HCT116 (cell line): ENCODE measurements at places on chromosomes 12 and 14. TPM values are rescaled to one million over a fixed set of nuclear protein-coding genes. Genes with fewer than 3 reads are reported as not detected.

TEX22 gene
- 3.8 TPM for total RNA-seq

ARF3 gene
- total RNA-seq = 166 TPM

MLEC gene
- 152 TPM for total RNA-seq

SLC17A8 gene
- not detected for total RNA-seq

MYH6 gene
- total RNA-seq = not detected

RNASE3 gene
- total RNA-seq = not detected

SUOX gene
- total RNA-seq = 18.0 TPM

CIROP gene
- total RNA-seq = not detected

HCAR2 gene
- not detected for total RNA-seq

CLEC1B gene
- not detected for total RNA-seq
